Hindlimb muscle (tissue), 1 donor: ENCODE measurements at places on chromosomes 7 and 10. TPM values are rescaled to one million over a fixed set of nuclear protein-coding genes. Genes with fewer than 3 reads are reported as not detected.

GRCh38 chr10:110067960-110068770 is 60.4 kb downstream of the ADD3 start:
- DNase-seq: no peak

- DNase-seq: no peak
These were observed 71.5 kb downstream of the SLC35B4 start for GRCh38 chr7:134245253-134245652.

DNA sequence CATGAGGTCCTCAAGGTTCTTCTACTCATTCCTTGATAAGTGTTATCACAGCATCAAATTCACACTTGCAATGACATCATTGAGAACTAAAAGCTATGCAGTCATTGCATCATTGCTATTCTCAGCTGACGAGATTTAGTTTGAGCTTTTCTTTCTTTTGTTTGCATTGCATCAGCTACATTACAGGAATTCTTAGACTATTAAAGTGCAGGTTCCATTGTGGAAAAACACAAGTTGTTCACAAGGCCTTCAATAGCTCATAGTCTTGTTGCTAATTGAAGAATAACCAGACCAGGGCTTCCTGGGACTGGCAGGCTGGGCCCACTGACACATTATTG is 139.3 kb downstream of the CXCL12 start:
- no peak for DNase-seq

BTAF1 gene
- 20.4 TPM for polyA plus RNA-seq

SMKR1 gene
- polyA plus RNA-seq: not detected

SPDYE1 gene
- polyA plus RNA-seq: 2.3 TPM

MRC1 gene
- polyA plus RNA-seq: 13.7 TPM
